ENCODE measurements at places on chromosomes 6 and 20.

DNA sequence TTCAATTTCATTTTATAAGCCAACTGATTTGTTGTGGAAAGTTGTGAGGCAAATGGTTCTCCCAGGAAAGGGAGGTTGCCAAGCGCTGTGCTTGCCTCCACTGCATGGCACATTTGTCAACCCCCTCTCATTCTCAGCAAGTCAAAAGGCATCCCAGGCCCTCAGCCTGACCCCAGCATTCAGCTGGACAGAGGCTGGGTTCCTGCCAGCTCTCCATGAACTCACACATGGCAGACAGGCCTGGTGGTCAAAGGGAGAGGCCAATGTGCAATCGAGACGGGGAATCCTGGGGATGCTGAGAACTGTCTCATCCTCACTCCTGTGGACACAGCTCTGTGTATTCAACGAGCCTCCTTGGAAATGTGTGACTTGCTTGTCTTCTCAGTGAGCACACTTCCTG is 106.0 kb upstream of the CDH4 start:
- DNase-seq, result no peak

- DNase-seq, result no peak
These were observed 114.2 kb downstream of the SNX5 start for GRCh38 chr20:17854307-17854903.

DNA sequence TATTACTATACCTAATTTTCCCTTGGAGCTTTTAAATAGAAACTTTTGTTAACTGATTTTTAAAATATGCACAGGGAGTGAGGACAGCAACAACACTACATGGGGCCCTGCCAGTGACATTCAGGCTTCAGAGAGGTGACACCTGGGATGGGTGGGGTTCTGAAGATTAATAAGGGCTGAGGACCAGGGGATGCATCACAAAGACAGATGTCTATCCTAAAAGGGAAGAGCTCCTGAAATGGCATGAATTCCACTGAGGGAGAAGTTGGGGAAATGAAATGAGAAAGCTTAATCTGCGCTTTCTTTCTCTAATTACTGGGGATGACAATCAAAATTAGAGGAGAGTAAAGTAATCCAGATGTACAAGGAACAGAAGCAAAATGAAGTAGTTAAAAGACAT is 162.8 kb downstream of the BTBD9 start:
- no peak for DNase-seq

DNA sequence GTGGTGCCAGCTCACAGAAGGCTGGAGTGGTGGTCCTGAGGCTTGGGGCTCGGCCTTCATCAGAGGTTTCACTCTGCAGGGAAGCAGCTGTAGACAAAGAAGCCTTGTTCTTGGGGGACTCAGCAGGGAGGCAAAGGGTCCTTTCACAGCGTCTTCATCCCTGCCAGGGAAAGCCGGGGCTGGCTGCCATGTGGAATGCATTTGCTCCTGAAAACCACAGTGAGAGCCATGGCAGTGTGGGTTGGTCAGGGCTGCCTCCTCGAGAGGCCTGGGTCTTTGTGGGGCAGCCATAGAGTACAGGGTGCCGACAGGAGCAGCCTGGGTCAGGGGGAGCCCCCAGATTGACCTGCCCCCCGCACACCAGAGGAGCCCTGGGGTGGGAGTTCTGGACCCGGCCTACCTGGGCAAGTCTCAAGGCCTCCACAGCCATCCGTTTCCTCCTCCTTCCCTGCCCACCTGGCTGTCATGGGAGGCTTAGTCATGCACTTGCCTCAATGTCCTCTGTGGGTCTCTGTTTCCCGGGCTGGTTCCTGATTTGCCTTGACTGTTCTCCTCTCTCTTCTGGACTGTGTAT is 144.0 kb downstream of the CDC5L start:
- no peak for DNase-seq

- DNase-seq, result no peak
These were observed 14.1 kb downstream of the OSBPL2 start for GRCh38 chr20:62252342-62252966.

DNA sequence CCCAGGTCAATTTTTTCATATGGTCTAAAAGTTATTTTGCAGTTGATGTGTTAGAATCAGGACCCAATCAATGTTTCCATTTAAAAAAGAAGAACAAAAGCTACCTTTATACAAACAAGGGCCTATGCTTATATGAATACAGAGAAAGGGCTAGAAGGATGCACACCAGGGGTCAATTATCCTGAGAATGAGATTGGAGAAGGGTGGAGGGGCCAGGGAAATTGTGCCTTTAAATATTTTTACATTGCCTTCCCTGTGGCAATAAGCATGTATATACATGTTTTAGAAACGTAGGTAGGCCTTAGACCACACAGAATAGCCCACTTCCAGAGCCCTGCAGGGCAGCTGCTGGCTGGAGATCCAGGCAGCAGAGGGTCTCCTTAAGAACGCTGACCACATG is 12.7 kb downstream of the EXOC2 start:
- DNase-seq, result no peak

GRCh38 chr6:158233214-158233795 is 65.2 kb downstream of the GTF2H5 start:
- no peak for DNase-seq

GRCh38 chr6:39910164-39910563 is 24.1 kb downstream of the MOCS1 start:
- no peak for DNase-seq

- DNase-seq, result no peak
These were observed 403.4 kb downstream of the SYNE1 start for GRCh38 chr6:152233547-152234320.

GRCh38 chr6:51996296-51996947 is 91.0 kb downstream of the PKHD1 start:
- no peak for DNase-seq

- DNase-seq, result no peak
These were observed 68.9 kb upstream of the TBXT start for GRCh38 chr6:166236596-166236995.

DNA sequence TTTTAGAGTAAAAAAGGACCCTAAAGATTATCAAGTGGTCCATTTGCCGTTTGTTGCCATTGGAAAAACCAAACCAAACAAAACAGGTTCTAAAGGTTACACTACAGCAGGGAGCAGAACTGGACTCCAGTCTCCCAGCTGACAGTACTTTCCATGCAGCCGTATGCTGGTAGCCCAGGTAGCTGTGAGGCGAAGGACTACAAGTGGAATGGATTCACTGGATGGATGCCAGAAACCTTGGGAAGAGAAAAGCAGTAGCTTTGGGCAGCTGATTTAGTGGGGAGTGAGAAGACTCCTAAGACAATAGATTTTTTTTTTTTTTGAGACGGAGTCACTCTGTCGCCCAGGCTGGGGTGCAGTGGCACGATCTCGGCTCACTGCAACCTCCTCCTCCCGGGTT is 88.3 kb downstream of the SASH1 start:
- no peak for DNase-seq

DNA sequence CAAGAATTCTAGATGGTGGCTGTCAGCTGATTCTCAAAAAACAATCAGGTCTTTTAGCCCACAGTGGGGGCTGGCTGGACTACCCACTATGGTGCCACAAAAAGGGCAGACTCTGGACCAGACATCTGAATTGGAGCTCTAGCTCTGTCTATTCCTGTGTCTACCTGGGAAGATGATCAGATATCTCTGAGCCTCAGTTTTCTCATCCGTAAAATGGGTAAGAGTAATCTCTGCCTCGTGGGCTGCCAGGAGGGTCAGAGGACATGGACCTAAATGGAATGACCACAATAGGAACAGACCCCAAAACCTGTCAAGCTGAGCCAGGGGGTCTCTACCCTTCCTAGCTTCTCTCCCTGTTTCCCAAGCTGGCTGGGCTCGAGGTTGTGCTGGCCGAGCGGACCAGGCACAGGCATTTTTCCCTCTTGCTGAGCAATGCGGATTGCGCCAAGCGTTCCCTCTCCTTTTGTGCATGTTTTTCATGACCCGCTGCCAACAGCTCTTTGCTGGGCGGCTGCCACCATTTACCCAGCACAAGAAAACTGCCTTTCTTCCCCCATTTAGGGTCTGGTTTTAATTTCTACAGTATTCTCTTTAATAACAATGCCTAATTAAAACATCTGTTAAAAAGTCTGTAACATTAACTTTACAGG is 74.7 kb upstream of the MAFB start:
- DNase-seq, result no peak

DNA sequence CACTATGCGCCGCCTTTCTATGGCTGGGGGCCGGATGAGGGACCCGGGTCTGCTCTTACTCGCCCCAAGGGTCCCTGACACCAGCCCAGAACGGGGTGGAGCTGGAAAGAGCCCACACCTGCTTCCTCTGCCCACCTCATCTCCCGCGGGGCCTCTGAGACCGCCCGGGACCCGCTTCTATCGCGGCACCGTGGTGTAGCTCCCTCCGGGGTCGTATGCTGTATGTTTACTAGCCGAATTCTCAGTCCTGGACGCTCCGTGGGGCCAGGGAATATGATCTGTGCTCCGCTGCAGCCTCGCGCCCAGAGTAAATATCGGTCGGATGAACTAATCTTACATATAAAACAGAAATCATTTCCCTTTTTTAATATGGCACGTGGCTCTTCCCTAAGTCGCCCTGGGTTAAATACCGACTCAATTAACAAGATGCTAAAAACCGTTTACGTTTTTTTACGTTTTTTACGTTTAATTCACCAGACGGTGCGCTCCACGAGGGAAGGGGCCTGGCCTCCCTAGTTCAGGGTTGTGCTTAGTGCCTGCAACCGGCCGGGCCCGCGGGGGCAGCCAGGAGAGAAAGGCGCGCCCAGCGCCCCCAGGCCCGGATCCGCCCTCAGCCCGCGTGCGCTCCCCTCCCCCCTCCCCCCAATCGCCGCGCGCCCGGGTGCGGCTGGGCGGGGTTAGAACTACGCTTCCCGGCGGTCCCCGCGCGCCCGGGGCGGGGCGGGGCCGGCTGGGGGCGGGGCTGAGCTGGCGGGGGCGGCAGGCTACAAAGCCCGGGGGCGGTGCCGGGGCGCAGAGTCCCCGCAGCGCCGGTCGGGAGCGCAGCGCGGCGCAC is at the start of gene RBM38:
Gene RBM38, plus strand, starts transcription at position 793 of the 835 bp plus-strand sequence. CDS start 186 bp downstream, outside the sequence.
- peak; percentile 78 for DNase-seq

DNA sequence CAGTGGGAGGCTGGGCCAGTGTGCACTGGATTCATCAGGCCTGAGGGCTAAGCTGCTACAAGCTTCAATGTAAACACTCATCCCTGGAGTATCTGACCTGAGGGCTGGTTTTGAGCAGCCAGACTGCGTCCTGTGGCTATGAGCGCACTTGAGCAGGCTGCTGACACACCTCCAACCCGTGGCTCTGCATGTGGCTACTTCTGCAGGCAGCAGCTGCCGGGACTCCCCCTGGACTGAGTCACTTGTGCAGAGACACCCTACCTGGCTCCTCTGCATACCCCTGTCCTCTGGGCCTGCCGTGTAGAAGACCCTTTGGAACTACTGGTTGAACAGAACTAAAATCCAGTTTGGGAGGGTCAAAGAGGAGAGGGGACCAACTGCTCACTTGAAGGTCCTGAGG is 172.0 kb downstream of the SCP2D1 start:
- no peak for DNase-seq

DNA sequence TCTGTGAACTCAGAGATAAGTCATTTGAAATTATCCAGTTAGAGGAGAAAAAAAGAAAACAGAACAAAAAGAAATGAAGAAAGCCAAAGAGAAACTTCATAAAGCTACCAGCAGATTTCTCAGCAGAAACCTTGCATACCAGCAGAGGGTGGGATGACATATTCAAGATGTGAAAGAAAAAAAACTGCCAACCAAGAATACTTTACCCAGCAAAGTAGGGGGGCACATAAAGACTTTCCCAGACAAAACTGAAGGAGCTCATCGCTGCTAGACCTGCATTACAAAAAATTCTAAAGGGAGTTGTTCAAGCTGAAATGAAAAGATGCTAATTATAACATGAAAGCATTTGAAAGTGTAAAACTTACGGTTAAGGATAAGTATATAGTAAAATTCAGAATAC is 246.3 kb downstream of the FNDC1 start:
- no peak for DNase-seq

DNA sequence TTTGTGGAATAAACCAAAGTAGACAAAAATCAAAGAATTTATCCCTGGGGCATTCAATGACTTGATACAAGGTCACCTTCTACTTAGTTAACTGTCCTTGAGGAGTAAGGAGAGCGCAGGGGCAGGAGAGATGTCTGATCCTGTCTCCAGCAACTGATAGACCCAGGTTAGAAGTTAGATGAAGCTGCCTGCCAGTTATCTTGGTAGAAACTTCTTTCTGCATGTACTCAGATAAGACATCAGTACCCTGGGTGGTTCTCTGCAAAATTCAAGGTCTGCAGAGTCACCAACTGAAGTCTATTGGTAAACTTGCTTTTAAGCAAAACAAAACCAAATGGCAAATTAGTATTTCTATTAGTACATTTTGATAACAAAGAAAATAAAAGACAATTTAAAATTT is 2.7 kb downstream of the SGK1 start:
- no peak for DNase-seq

DNA sequence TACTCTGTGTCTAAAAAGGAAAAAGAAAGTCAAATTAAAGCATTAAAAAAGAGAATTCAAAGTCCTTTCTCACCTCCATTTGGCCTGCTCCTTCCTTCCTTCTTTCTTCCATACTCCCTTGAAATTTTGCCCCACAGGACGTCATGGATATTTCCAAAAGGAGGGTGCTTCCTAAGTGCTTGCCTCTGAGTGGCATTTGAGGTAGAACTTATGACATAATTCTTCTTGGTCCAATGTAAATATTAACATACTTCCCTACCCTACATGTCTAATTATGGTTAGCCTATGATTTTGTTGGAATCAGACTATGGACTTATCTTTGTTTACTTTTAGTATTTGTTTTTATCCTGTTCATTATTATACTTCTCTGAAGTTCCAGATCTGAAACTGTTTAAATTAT is 132.3 kb downstream of the PFDN4 start:
- DNase-seq, result no peak

DNA sequence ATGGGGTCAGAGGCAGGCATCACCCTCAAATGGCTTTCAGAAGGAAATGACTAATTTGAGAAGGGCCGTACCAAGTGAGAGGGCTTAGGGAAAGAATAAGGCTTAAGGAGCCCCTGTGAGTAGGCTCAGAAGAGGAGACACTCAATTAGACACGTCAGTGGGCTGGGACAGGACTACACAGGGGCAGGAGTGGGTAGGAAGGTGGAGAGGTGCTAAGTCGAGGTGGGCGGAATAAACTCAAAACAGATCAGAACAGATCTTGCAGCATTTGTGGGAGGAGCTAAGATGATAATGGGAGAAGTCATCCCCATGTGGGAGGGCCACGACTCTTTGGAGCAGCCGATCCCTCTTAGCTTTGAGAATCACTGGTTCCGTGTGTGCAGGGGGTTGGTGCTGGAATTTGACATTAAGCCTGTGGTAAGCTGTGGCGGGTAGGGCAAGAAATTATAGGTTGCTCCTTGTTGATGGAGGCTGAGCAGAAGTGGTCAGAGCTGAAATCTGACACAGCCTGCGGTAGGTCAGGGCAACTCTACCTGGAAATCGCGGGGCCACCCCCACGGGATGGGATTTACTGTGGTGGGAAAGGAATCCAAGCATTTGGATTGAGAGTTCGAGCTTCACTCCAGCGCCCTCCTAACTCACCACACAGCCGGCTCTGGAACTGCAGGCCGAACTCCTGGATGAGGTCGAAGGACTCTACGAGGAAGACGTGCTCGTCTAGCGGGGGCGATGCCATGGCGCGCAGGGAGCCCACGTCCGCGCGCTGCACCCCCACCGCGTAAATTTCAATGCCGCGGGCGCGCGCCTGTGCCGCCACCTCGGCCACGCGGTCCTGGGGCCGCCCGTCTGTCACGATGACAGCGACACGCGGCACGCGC is 2.8 kb upstream of the RBPJL start:
- no peak for DNase-seq
